ENCODE measurements at places on chromosomes 5 and 9. TPM values are rescaled to one million over a fixed set of nuclear protein-coding genes. Genes with fewer than 3 reads are reported as not detected.

- peak; percentile 74 for DNase-seq
These were observed 88.6 kb upstream of the RASGRF2 start for GRCh38 chr5:80871541-80871961.

DNA sequence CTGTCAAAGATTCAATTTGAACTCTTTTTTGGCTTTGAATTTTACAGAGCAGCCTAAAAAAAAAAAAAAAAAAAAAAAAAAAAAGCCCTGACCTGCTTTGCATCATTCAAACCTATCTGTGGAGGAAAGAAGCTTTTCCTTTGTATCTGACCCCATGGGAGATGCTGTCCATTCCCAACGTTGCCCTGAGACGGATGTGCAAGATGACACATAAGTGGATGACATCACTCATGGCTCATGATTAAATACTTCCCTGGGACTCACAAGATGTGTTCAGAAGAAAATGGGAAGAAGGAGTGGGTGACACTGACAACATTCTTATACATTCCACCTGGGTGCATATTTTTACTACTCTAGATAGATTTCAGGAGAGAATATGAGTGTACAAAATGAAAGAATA lies 245.7 kb upstream of the ELAVL2 start:
- no peak for DNase-seq

GRCh38 chr5:108615216-108615615 lies 132.5 kb upstream of the FER start:
- DNase-seq = no peak

- DNase-seq = no peak
These were observed 95.1 kb upstream of the VCAN start for GRCh38 chr5:83376461-83376860.

GRCh38 chr9:111937781-111938426 lies 41.3 kb downstream of the UGCG start:
- peak; percentile 87 for DNase-seq

Gene FOXD4L6
- total RNA-seq = not detected

Gene PCDHB12
- total RNA-seq = 3.6 TPM

DNA sequence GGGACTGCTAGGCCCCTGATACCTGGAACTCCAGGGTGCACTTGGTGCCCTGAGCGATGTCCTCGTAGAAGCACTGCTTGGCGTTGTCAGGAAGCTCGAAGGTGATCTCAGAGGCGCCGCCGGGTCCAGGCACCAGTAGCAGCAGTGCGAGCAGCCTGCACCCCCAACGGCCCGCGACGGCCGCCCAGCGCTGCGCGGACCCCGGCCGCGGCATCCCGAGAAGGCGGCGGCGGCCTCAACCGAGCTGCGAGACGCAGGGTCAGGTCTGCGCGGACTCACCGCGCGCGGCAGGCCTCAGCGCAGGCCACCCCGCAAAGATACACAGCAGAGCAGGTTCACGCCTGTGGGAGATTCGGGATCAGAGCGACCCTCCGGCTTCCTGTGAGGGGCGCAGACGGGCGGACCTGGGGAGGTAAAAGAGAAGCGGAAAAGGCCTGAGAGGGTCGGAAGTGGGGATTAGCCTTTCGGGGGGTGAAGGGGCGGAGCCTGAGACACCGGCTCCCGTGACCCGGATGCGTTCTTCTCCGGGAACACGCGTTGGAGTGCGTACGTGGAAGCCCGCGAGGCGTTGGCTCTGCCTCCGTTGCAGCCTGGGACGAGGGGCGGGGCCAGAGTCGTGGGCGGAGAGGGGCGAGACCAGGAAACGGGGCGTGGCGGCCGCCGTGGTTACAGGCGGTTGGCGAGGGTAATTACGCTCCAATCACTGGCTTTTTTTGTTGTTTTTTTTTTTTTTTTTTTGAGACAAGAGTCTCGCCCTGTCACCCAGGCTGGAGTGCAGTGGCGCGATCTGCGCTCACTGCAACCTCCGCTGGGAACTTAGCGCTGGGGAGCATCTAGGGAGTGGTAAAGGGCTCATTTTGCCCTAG lies at the start of gene TMED7:
TSS of gene TMED7 (minus strand) at position 458 of the 866 bp plus-strand sequence. CDS start at position 214, 244 bp downstream.
- peak; percentile 100 for DNase-seq

Gene ARL15
- total RNA-seq = 6.1 TPM

GRCh38 chr5:170266570-170267381 lies 30.8 kb downstream of the LCP2 start:
- DNase-seq = peak; percentile 26

Gene MINAR2
- total RNA-seq = not detected

- DNase-seq = no peak
These were observed 7.9 kb upstream of the ADAMTS16 start for GRCh38 chr5:5132234-5132633.

DNA sequence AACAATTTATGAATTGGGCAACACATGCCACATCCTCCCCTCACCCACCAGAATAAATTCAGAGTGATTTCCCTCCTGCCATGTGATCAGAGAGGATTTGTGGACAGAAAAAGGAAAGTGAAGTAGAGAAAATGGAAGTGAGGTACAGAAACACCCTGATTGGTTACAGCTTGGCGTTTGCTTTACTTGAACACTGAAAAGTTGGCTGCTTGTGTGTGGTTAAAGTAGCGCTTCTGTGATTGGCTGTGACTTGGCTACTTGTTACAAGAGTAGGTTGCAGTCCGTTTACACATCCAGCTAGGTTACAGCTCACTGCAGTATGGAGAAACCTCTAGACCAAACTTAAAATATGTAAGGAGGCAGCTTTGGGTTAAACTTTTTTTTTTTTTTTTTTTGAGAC lies 205.2 kb upstream of the ZNF608 start:
- no peak for DNase-seq

Gene IL5
- total RNA-seq = not detected

GRCh38 chr9:136326061-136326760 lies 1.1 kb upstream of the GPSM1 start:
- DNase-seq = peak; percentile 80

- no peak for DNase-seq
These were observed 62.6 kb upstream of the ZNF354B start for GRCh38 chr5:178797101-178797521.

Gene FOXI1
- not detected for total RNA-seq

DNA sequence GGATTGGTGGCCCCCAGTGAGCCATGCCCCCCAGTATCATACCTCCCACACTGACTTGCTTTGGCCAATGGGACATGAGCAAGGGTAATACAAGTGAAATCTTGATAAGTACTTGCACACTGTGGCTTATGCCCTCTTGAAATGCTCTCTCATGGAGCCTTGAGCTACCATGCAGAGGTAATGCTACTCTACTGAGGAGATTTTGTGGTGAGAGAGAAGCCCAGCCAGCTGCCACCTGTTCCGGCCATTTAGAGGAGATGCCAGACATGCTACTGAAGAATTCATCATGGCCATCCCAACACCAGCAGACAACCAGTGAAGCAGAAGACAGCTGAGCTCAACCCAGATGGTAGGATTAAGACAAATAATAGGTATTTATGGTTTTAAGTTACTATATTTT lies 299.5 kb downstream of the MEF2C start:
- DNase-seq = no peak

- DNase-seq = no peak
These were observed 58.3 kb upstream of the AKNA start for GRCh38 chr9:114446036-114446435.

- DNase-seq = no peak
These were observed 165.1 kb downstream of the RNF180 start for GRCh38 chr5:64330728-64331231.

Gene ECM2
- 0.17 TPM for total RNA-seq

DNA sequence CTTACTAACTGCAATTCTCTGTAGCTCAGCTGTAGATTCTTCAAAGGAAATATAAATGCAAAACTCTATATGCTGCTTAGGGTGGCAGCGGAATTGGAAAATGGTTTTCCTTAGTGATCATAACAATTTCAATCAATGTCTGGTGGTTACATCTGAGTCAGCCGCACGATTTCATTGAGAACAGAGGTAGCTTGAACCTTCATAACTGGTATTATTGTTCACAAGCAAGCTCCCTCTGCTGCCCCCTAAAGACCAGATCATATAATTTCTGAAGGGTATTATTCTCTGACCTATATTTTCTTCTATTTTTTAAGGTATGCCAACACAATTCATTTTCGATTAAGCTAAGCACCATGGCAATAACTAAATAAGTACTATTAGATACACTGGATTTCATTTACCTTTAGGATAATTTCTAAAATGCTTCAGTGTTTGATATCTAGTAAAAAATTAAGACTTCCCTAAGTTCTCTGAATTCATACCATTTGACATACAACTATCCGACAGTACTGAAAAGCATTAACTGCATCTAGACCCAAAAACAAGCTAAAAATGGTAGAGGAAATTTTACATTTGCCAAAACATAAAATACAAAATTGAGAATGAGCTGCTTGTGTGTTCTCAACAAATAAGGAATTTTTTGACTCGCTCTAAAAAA lies 181.1 kb upstream of the SPEF2 start:
- peak; percentile 13 for DNase-seq

GRCh38 chr5:50697739-50698138 lies 31.3 kb downstream of the PARP8 start:
- DNase-seq = no peak

DNA sequence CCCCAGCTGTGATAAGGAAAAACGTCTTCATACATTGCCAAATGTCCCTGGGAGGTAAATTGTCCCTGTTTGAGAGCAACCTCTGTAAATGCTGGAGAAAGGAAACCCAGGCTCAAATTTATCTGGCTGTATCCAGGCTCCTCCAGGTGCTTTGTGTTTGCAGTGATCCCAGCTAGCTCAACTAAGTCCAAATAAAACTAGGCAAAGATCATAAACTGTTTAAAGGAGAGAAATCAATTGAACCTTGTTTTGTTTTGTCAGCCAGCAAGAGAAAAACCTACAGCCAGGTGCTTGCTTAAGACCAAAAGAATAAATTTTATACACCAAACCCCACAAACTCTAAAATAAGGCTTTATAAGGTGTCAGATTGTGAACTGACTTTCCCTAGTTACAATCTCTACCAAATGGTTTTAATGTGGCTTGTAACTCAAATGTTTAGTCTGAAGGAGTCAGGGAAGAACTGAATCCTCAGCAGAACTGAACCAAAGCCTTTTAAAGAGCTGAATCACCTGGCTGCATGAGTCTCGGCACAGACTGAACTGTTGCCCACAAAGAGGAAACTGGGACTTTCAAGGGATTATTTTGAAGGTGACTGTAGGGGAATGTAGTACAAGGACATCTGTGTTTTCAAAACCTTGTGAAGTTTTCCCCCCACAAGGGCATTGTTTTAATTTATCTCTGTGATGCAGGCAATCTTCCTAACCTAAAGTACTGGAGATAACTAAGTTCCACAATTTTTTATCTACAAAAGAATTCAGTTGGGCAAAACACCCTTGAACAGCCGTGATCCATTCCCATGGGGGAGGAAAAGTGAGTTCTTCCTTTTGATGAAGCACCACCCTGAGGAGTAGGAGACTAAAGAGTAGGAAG lies 201.7 kb upstream of the TARS1 start:
- no peak for DNase-seq

GRCh38 chr9:79447308-79447605 lies 124.5 kb upstream of the TLE4 start:
- DNase-seq = no peak

GRCh38 chr9:14362175-14362574 lies 48.2 kb upstream of the NFIB start:
- no peak for DNase-seq

DNA sequence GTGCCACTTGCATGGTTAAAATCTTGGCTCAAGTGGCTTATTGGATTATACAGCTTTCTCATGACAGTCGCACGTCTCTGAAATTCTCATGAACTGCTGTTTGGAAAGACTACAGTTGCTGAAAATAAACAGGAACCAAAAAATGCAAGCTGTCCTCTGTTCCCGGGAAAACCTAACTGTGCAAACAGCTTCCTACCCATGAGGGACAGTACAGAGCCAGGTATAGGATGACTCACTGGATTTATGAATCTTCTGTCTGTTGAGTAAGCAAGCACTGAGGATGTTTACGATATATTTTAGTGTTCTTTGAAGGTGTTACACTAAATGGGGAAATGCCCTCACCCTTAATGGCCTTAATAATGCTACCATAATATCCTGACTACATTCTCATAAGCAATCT lies 380.3 kb upstream of the TNC start:
- DNase-seq = no peak

Gene IL3
- not detected for total RNA-seq

DNA sequence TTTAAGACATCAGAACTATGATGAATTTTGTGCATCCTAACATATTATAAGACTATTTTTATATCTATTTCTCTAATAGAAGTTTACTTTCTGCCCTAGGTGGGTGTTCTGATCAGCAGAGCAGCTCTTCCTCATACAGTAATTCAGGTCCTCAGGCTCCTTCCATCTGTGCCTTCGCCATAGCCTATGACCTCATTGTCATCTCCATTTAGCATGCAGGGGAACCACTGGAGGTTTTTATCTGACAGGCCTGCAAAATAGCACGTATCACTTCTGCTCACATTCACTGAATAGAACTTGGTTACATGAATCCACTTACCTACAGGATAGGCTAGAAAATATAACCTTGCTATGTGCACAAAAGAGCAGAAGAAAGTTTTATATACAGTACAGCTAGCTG lies 159.4 kb upstream of the CCNH start:
- no peak for DNase-seq

GRCh38 chr5:172102913-172103626 lies 85.0 kb downstream of the STK10 start:
- peak; percentile 98 for DNase-seq

DNA sequence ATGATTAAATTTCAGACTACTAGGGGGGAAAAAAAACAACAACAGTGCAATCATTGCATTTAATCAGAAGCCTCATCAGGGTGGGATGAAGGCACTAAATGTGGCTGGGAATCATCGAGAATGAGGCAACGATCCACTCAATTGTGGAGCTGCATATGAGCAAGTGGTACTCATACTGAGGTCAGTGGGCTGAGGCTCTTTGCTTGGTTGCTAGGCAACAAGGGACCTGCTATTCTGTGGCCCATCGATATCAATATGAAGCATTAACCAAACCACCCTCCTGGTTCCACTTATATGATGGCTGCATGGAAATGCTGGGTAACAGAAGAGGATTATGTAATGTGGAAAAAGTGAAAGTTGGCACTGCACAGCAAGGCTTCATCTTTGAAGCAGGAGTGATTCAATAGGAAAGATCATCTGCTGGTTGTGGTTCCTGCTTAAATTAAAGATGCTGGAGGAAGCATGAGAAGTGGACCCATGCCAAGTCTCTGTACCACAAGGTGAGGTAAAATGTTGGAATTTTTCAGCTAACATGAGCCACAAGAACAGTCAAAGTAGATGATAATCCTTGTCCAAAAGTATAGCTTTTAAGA lies 159.8 kb upstream of the HMHB1 start:
- DNase-seq = no peak

- no peak for DNase-seq
These were observed 148.0 kb upstream of the ADRA1B start for GRCh38 chr5:159768243-159768642.

DNA sequence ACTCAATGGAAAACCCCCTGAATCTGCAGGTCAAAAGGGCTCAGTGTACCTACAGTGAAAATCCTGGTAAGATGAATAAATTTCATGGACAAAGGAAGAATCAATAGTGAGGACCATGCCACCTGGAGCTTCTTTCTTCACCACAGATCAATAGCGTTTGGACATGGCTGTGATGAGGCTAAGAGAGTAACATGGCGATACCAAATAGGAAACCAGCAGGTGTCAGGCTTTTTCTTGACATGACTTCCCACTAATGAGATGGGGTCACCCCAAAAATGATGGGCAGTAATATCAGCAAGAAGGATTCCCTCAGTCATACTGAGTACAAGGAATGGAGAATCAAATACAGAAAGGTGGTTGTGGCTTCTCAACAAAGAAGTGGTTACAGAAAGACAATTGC lies 208.5 kb upstream of the PLPPR1 start:
- DNase-seq = no peak

Gene PLCXD3
- total RNA-seq = under 0.01 TPM

- no peak for DNase-seq
These were observed 8.9 kb downstream of the LRRC26 start for GRCh38 chr9:137160716-137161557.

Gene TLX3
- total RNA-seq = 20.1 TPM

GRCh38 chr5:145887976-145888574 lies 15.3 kb upstream of the GRXCR2 start:
- peak; percentile 65 for DNase-seq

All from Daoy (cell line).